Renal cortex interstitium (tissue), 15 donors: ENCODE measurements at places on chromosomes 4 and X.

DNA sequence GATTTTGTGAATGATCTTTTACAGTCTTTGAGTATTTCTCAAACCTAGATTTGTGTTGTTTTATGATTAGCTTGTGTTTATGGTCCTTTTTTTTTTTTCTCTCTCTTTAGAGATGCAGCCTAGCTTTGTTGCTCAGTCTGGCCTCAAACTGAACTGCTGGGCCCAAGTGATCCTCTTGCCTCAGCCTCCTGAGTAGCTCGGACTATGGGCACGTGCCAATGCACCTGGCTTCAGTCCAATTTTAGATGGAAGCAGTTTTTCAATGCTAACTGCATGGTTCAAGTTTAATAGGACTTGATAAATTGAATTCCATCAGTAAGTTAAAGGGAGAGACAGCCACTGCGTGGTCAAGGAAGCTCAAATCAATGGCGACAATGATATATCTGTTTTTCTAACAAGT is 3.8 kb upstream of the FGG start:
- DNase-seq: no peak

GRCh38 chr4:152974468-152975379 is 38.6 kb downstream of the FHDC1 start:
- DNase-seq: no peak

DNA sequence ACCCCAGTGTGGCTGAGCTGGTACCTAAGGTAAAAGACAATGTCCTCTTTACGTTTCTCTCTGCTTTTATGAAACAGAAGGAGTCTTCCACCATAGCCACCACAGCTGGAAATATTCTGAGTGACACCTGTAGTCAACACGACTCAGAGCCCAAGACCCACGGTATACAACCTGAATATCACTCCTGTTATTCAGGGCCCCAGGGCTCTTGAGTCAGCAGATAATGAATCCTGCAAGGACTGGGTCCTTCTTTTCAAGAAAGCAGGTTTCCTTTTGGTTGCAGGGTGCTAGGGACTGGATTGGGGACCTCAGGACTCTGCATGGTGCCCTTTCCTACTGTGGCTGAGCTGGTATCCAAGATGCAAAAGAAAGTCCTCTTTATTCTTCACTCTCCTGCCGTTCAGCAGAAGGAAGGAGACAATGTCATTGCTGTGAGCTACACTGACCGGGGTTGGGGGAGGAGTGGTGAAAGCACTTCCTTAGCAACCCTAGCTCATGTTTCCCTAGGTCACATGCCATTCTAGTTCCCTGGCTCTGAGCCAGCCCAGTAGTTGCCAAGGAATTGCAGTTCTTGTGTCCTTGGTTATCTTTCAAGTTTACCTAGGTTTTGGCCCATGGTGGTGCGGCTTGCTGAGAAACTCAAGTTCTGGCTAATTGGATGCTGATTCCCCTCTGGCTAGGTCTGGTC is 23.7 kb upstream of the UNC5C start:
- DNase-seq: peak; percentile 57

- DNase-seq: no peak
Observed at GRCh38 chrX:124010157-124010556, 48.7 kb downstream of the STAG2 start.

- DNase-seq: no peak
Observed at GRCh38 chrX:13279279-13280018, 40.4 kb downstream of the ATXN3L start.

GRCh38 chr4:47536966-47537365 is 51.9 kb downstream of the ATP10D start:
- DNase-seq: no peak

DNA sequence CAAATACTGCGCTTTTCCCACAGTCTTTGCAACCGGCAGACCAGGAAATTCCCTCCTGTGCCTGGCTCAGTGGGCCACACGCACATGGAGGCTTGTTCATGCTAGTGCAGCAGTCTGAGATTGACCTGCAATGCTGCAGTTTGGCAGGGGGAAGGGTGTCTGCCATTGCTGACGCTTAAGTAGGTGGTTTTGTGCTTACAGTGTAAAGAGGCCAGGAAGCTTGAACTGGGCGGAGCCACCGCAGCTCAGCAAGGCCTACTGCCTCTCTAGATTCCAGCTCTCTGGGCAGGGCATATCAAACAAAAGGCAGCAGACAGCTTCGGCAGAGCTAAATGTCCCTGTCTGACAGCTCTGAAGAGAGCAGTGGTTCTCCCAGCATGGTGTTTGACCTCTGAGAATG is 390.5 kb upstream of the TECRL start:
- DNase-seq: no peak

DNA sequence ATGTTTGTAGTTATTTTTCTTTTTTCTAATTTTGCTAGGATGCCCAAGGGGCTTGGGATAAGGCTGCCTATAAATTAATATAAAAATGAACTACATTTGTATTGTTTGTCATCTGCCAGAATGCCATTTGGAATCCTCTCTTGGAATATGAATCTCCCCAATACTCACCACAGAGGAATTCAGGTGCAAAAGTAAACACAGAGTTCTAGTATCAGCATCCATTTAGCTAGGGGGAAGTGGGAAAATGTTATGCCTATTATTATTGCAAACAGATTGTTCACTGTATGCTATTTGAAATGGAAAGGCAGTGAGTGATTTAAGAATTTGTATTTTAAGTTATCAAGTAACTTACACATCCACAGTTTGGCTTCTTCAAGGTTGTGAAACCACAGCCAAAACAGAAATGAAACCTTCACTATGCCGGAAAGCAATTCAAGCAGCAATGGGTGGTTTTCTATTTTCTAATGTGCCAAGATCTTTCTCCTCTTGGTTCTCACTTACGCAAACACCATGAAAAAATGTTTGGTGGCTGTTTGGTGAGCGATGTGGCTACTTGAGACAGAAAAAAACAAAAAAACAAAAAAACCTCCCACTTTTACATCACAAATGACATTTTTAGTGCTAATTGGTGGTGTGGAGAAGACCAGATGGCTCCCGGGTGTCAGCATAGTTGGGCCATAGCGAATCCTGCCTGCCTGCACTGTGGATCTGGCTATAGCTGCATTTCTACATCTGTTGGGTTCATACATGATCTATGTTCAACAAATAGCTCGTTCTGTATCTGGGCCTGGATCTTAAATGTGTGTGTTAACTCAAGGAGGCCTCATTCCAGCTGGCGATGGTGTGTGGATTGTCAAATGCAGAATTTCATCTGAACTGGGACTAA is 200.8 kb upstream of the GIMD1 start:
- no peak for DNase-seq

GRCh38 chrX:69100478-69100877 is 64.8 kb downstream of the PJA1 start:
- no peak for DNase-seq

DNA sequence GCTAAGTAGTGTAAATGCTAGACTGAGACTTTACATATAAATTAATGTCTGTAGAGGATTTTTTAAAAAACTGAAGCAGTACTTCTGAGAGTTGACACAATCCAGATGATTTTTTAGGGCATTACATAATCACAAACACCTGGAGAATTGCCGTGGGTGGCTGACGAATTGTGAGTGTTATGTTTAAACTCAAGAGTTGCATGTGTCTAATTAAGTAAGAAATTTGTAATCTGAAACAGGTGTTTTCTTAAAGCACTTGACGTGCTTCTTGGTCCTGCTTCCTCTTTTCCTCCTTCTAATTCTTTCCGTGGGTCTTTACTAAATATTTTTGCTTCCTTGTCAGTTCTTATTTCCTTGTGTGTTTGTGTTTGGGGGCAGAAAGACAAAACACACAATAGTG is 27.8 kb downstream of the PIR start:
- no peak for DNase-seq

GRCh38 chr4:106032851-106033286 is 137.6 kb downstream of the NPNT start:
- DNase-seq: no peak

GRCh38 chr4:1695913-1696312 is 11.8 kb upstream of the FAM53A start:
- no peak for DNase-seq

DNA sequence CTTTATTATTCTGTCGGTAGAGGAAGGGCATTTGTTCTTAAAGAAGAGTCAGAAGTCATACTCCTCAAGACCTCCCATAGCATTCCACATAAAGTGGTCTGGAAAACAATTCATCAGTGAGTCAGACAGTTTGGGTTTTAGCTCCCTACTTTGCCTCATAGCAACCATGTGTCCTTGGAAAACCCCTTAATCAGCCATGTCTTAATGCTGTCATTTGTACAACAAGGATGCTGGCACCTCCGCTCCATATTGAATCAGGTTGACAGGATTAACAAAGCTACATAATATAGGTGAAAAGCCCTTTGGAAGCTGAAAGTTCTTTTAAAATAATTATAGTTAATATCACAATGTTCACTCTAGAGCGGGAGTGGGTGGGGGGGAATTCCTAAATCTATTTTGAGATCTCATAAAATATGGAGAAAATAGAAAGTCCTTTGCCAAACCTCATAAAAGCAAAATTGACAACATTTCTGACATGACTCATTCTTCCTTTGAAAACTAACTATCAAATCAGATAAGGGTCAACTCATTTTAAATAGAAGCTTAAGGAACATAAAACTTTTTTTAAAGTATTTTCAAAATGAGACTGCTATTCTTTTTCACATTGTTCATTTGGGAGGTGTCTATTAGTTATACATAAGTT is 37.3 kb upstream of the GUCY1A1 start:
- DNase-seq: no peak

DNA sequence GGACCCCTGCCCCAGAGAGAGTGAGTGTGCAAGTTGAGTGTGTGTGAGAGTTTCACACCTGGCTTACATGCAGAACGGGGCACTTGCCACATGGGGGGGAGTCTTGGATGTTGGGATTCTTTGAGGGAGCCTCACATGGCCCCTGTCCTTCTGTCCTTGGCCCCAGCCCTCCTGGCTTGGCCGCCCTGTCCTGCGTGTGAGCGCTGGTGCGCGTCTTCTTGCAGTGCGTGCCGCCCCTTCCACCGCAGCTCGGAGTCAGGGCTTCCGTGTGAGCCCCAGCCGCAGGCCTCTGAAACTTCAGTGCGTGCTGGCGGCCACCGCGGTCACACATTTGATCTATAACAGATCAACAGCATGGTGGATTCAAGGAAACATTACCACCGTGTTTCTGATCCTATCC is 30.1 kb upstream of the HGFAC start:
- no peak for DNase-seq

- no peak for DNase-seq
Observed at GRCh38 chr4:152691761-152692160, 12.0 kb upstream of the TMEM154 start.

GRCh38 chr4:89111833-89112563 is 665 bp downstream of the TIGD2 start:
- DNase-seq: no peak

GRCh38 chr4:71050809-71051208 is 57.4 kb downstream of the DCK start:
- DNase-seq: no peak

- no peak for DNase-seq
Observed at GRCh38 chr4:5908876-5909427, 16.1 kb upstream of the CRMP1 start.

GRCh38 chr4:8427761-8428287 is 12.7 kb downstream of the ACOX3 start:
- DNase-seq: no peak

- DNase-seq: no peak
Observed at GRCh38 chr4:7192252-7193029, at the start of gene SORCS2. Gene SORCS2 (plus strand): TSS chr4:7192538.

DNA sequence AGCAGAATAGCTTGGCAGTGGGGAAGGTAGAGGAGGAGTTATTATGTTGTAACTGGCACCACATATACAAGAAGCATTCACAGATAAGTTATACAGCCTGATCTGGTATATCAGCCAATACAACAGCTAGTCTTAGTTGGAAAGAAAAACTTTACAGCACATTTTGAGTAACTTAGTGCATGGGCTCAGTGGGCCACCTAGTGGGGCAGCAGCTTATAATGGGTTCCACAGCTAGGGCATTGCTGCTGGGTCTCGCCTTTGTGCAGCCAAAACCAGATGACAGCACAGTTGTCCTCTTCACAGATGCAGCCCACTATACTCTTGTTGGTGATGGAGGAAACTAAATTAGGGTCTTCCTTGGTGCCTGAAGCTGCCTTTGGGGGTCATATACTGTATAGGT is 448.1 kb upstream of the RASGEF1B start:
- DNase-seq: no peak

DNA sequence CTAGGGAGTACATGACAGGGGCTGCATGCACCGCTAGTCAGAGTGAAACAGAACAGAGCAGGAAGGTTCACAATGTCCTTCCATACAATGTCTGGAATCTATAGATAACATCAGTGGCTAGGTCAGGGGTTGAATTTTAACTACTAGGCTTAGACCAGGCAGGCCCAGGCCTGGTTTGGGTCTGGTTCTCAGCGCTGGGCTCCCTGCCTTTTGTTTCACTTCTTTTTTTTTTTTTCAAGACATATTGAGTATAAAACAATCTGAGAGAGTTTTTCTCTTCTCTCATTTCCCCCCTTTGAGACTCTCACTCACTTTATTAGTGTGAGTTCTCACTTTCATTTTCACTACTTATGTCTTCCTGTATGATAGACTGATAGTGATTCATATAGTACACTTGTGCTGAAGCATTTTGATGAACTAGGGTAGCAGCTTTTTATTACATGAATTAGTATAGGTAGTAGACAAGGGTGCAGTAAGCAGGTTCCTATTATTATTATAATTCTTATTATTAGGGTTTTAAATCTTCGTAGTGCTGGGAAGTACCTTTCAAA is 120.0 kb upstream of the ZDHHC15 start:
- no peak for DNase-seq

- DNase-seq: no peak
Observed at GRCh38 chrX:50698944-50699343, 115.0 kb downstream of the SHROOM4 start.

DNA sequence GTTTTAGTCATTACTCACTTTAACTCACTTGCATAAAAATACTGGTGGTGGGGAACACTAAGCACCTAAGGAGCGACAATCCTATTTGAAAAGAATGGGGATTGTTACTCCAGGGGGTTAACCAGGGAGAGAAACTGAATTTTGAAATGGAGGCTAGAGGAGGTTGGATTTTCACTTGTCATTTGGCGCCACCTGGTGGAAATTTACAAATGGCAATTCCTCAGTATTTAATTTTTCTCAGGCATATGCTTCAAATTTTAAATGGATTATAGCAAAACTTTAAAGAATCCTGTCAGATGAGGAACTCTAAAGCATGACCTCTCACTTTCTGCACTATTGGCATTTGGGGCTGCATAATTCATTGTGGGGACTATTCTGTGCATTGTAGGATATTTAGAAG is 2.7 kb upstream of the GEMIN8 start:
- DNase-seq: peak; percentile 41

- DNase-seq: no peak
Observed at GRCh38 chrX:15750611-15751154, 12.6 kb downstream of the CA5B start.
